Activated T-helper 2 cell treated with anti-CD3 and anti-CD28 coated beads, Interferon-gamma antibody, Interleukin-2, Interleukin-4, amounts not matched to agents 10 μg/mL and 5 μg/mL and 100 μg/mL, durations not matched to agents 14 hours and 24 hours and 36 hours (primary cell): ENCODE measurements at places on chromosomes 1 and 21. TPM values are rescaled to one million over a fixed set of nuclear protein-coding genes. Genes with fewer than 3 reads are reported as not detected.
A peak's percentile ranks its signal among the peaks of the same experiment; 100 is the strongest.

DNA sequence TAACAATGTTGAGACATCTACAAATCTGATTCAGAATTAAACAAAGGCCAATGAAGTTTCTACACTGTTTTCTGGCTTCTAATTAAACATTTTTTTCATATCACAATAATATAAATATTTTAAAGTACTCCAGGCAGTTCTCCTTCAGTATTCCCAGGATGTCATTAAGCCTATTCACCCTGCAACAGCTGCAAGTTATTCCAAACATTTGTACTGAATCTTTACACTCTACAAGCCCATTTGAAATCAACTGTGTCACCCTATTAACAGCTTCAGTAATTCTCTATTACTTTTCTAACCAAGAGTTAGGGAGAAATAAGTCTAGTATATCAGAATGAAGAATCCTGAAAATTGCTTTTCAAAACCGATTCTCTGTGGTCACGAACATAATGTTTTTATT, 124.6 kb downstream of the OLFML2B start:
- H3K27ac ChIP-seq, result no peak overlapping the region
- DNase-seq, result no peak
- H3K4me1 ChIP-seq, result no peaks in the 10 kb centered on the region
- no peak overlapping the region for H3K4me3 ChIP-seq
- H3K36me3 ChIP-seq, result no peaks in the 10 kb centered on the region

DNA sequence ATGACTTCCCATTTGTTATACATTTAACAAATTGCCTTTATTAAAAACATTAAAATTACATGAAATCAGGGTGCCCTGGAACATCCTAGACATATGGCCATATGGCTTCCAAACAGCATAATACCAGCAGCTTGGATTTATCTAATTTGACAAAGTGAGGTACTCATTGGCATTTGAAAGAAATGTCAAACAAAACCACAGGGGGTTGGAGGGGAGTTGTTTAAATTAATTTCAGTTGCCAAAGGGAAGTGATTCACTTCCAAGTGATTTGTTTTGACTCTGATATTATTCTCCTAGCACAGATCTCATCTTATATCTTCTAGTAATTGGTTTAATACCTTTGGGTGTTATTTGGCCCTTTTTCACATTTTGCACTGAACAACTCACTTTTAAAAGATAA, 24.5 kb upstream of the POU2F1 start:
- DNase-seq, result no peak
- no peak overlapping the region for H3K4me3 ChIP-seq
- peaks cover 14% of the 10 kb centered on the region for H3K4me1 ChIP-seq
- peaks cover 5% of the 10 kb centered on the region for H3K27me3 ChIP-seq
- H3K27ac ChIP-seq, result no peak overlapping the region

GRCh38 chr1:229478852-229479251, 29.3 kb downstream of the NUP133 start:
- peaks cover 14% of the 10 kb centered on the region for H3K4me1 ChIP-seq
- H3K36me3 ChIP-seq, result peaks cover 64% of the 10 kb centered on the region
- no peak overlapping the region for H3K27ac ChIP-seq
- H3K27me3 ChIP-seq, result no peaks in the 10 kb centered on the region
- DNase-seq, result no peak
- no peak overlapping the region for H3K4me3 ChIP-seq

DNA sequence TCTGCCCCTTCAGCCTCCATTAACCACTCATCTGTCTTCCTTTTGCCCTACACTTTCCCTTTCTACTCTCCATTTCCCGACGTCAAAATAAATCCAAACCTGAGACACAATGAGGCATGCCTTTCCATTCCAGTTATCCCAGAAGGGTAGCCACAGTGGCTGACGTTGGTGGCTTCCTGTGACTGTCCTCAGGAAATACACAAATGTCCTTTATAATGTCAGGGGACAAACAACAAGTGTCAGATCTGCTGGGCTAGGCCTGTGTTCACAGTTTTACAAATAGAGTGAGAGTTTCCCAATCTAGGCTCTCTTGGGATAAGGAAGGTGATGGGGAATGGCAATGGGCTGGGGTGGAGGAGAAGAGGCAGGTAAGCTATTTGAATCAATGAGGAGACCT, 135.3 kb downstream of the BRINP2 start:
- no peaks in the 10 kb centered on the region for H3K36me3 ChIP-seq
- no peak overlapping the region for H3K27ac ChIP-seq
- H3K4me3 ChIP-seq, result no peak overlapping the region
- H3K27me3 ChIP-seq, result no peaks in the 10 kb centered on the region
- no peak for DNase-seq
- H3K4me1 ChIP-seq, result no peaks in the 10 kb centered on the region

DNA sequence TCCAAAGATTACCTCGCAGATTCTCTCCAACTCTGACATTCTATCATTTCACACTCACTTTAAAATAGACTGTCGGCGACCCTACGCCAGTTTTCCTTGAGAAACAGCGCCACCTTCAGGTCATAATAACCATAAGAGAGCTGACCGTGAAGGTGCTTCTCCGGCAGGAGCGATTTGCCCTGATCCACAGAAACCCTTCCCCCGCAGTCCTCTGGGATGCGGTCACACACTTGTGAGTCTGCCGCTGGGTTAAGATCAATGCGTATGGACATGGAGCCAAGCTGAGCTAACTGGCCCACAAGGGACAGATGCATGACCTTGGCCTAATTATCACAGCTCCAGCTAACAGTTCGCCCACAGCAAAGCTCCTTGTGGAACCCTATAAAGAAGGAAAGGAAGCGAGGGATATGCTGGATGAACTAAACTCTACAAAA, 32.8 kb upstream of the IFNAR2 start:
- no peak overlapping the region for H3K4me3 ChIP-seq
- H3K27ac ChIP-seq, result no peak overlapping the region
- H3K36me3 ChIP-seq, result no peaks in the 10 kb centered on the region

GRCh38 chr1:182408435-182409075, 8.1 kb upstream of the TEDDM1 start:
- no peaks in the 10 kb centered on the region for H3K4me1 ChIP-seq
- H3K27ac ChIP-seq, result no peak overlapping the region
- no peaks in the 10 kb centered on the region for H3K36me3 ChIP-seq
- no peak overlapping the region for H3K4me3 ChIP-seq
- no peak for DNase-seq
- H3K27me3 ChIP-seq, result peaks cover 33% of the 10 kb centered on the region

DNA sequence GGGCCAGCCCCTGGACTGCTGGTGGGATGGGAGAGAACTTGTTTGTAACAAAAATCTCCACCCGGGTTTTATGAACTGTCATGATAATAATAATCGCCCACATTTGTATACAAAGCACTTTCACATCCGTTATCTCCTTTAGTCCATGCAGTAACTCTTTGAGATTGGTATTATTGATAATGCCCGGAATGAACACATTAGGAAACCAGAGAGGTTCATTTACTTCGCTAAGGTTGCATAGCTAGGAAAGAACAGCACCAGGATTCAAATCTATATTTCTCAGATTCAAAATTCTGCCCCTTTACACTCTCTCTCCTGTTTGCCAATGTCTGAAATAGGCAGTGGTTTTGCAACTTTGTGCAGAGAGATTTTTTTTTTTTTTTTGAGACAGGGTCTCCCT, 131.4 kb downstream of the FOXD2 start:
- peaks cover 9% of the 10 kb centered on the region for H3K27me3 ChIP-seq
- DNase-seq, result no peak
- H3K27ac ChIP-seq, result no peak overlapping the region
- no peaks in the 10 kb centered on the region for H3K36me3 ChIP-seq

- no peaks in the 10 kb centered on the region for H3K36me3 ChIP-seq
- DNase-seq, result no peak
- H3K4me1 ChIP-seq, result peaks cover 15% of the 10 kb centered on the region
- H3K4me3 ChIP-seq, result no peak overlapping the region
- no peak overlapping the region for H3K27ac ChIP-seq
Measured at GRCh38 chr1:9892563-9893528, 17.2 kb downstream of the CTNNBIP1 start.

DNA sequence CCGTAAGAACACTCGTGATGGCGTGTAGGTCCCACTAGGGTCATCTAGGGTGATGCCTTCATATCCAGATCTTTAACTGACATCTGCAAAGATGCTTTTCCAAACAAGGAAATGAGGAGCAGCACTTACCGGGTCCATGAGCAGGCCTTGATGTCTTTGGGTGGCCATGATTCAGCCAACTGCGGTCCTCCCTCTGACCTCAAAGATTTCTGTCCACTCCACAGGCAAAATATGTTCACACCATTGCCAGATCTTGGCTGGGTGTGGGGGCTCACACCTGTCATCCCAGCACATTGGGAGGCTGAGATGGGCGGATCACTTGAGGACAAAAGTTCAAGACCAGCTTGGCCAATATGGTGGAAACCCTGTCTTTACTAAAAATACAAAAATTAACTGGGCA, 18.2 kb downstream of the TRPM2 start:
- no peaks in the 10 kb centered on the region for H3K27me3 ChIP-seq
- H3K4me1 ChIP-seq, result peaks cover 19% of the 10 kb centered on the region
- DNase-seq, result no peak
- no peak overlapping the region for H3K4me3 ChIP-seq

DNA sequence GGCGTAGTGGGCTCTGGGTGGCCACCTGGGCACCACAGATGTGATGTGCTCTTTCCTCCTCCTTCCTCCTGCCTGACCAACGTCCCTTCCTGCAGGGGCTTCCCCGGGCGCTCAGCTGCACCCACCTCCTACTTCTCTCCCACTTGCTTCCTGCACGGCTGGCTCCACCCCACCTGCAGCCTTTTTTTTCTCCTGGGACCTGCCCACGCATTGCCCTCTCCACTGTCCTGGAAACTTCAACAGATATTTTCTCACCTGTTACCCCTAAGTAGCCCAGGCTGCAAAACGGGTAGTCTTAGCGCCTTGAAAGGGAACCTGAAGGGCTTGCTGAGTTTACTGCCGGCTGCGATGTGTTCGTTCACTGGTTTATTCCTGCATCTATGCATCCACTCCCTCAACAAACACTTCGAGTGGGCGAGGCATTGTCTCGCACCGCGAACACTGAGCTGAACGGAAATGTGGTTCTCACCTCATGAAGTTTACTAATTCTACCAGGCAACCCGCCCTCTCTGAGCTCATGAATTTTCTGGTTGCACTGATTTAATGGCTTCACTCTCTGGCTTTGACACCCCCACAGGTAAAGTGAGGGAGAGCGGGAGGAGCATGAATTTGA, 23.6 kb downstream of the ZBTB18 start:
- peak; percentile 20 for DNase-seq
- peak overlapping the region; percentile 19 for H3K27ac ChIP-seq
- H3K27me3 ChIP-seq, result peaks cover 26% of the 10 kb centered on the region

- peaks cover 2% of the 10 kb centered on the region for H3K4me1 ChIP-seq
- DNase-seq, result no peak
- no peak overlapping the region for H3K4me3 ChIP-seq
- no peaks in the 10 kb centered on the region for H3K36me3 ChIP-seq
- no peaks in the 10 kb centered on the region for H3K27me3 ChIP-seq
Measured at GRCh38 chr1:185351734-185352466, 34.9 kb upstream of the IVNS1ABP start.

GRCh38 chr1:147626291-147626690, 44.0 kb downstream of the ACP6 start:
- H3K36me3 ChIP-seq, result peaks cover 33% of the 10 kb centered on the region
- H3K4me3 ChIP-seq, result no peak overlapping the region
- H3K4me1 ChIP-seq, result peaks cover 35% of the 10 kb centered on the region
- H3K27me3 ChIP-seq, result no peaks in the 10 kb centered on the region

DNA sequence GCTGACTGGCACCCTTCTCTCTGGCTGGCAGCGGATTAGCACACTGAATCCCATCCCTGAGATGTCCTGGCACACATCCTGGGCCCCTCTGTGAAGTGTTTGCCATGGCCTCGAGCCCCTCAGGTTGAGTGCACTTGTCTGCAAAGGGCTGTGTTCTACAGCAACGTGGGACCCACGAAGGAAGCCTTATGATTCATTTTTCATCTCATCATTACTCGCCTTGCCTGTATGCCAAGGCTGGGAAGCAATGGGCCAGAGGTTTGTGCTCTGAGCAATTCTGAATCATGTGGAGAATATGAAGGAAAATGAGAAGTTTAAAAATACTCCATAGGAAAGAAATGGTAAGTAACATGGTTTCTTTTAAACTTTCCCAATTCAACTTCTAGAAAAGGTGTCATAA, 124.8 kb upstream of the LMO4 start:
- no peak overlapping the region for H3K27ac ChIP-seq
- no peaks in the 10 kb centered on the region for H3K36me3 ChIP-seq
- no peak overlapping the region for H3K4me3 ChIP-seq
- no peak for DNase-seq

- DNase-seq, result no peak
- no peak overlapping the region for H3K4me3 ChIP-seq
- no peaks in the 10 kb centered on the region for H3K27me3 ChIP-seq
Measured at GRCh38 chr1:177346790-177347359, 176.1 kb downstream of the BRINP2 start.

GRCh38 chr21:45280178-45280821, 7.4 kb downstream of the POFUT2 start:
- H3K4me1 ChIP-seq, result no peaks in the 10 kb centered on the region
- H3K4me3 ChIP-seq, result no peak overlapping the region
- no peak for DNase-seq
- H3K27me3 ChIP-seq, result no peaks in the 10 kb centered on the region
- no peak overlapping the region for H3K27ac ChIP-seq

GRCh38 chr1:197811769-197812168, 36.5 kb upstream of the DENND1B start:
- H3K27ac ChIP-seq, result no peak overlapping the region
- peaks cover 6% of the 10 kb centered on the region for H3K27me3 ChIP-seq
- H3K4me1 ChIP-seq, result peaks cover 13% of the 10 kb centered on the region
- H3K36me3 ChIP-seq, result no peaks in the 10 kb centered on the region
- no peak for DNase-seq

GRCh38 chr21:14451546-14451945, 68.6 kb upstream of the HSPA13 start:
- H3K4me3 ChIP-seq, result no peak overlapping the region
- DNase-seq, result no peak
- no peaks in the 10 kb centered on the region for H3K27me3 ChIP-seq
- peaks cover 55% of the 10 kb centered on the region for H3K4me1 ChIP-seq

- no peak for DNase-seq
- H3K4me1 ChIP-seq, result no peaks in the 10 kb centered on the region
- H3K36me3 ChIP-seq, result no peaks in the 10 kb centered on the region
Measured at GRCh38 chr1:12709696-12710095, 6.2 kb upstream of the AADACL3 start.

Gene GJA4
- not detected in 2 replicates for total RNA-seq

Gene ZSWIM5
- 0.14 and 0.21 TPM in 2 replicates for total RNA-seq

Gene SLC30A2
- total RNA-seq, result not detected in 2 replicates

Gene C4BPB
- total RNA-seq, result 0.23 and 0.41 TPM in 2 replicates

Gene SCYL3
- total RNA-seq, result 9.5 and 10.2 TPM in 2 replicates

Gene ZNF281
- total RNA-seq, result 18.9 and 19.0 TPM in 2 replicates

Gene MEX3A
- total RNA-seq, result 1.2 and 1.6 TPM in 2 replicates

Gene SLFNL1
- 0.14 and 0.18 TPM in 2 replicates for total RNA-seq

Gene SYPL2
- 0.11 TPM in 1 of 2 replicates, not detected in the other for total RNA-seq

Gene LIN28A
- total RNA-seq, result not detected in 2 replicates

Gene SLAMF1
- 74.6 and 78.8 TPM in 2 replicates for total RNA-seq

Gene TPTE
- not detected in 2 replicates for total RNA-seq

Gene HMCN1
- 0.18 and 0.28 TPM in 2 replicates for total RNA-seq

Gene LMX1A
- not detected in 2 replicates for total RNA-seq

Gene MMEL1
- 0.73 and 1.2 TPM in 2 replicates for total RNA-seq

Gene DENND4B
- total RNA-seq, result 124 TPM in 2 replicates
